ENCODE measurements at places on chromosomes 11 and 22. TPM values are rescaled to one million over a fixed set of nuclear protein-coding genes. Genes with fewer than 3 reads are reported as not detected.

GRCh38 chr22:36339171-36340065 is 48.3 kb downstream of the MYH9 start:
- peaks cover 5% of the 10 kb centered on the region for H3K4me1 ChIP-seq
- DNase-seq = no peak
- H3K27me3 ChIP-seq = no peaks in the 10 kb centered on the region
- no peak overlapping the region for H3K27ac ChIP-seq
- no peak overlapping the region for H3K4me3 ChIP-seq

DNA sequence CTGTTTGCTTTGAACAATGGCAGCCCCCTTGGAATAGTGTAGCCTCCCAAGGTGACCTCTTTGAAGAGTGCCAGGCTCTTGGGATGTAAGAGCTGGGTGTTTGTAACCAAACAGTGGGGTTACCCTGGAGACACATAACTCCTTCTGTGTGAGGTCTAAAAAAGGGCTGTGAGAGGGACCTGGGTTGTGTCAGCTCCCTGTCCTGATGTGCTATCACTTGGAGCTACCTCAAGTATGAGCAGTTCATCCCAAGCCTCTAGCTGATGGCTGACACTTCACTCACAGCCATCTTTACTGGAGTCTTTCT is 40.2 kb downstream of the TSPAN18 start:
- peaks cover 16% of the 10 kb centered on the region for H3K36me3 ChIP-seq
- H3K27me3 ChIP-seq = no peaks in the 10 kb centered on the region
- H3K4me3 ChIP-seq = no peak overlapping the region
- H3K4me1 ChIP-seq = peaks cover 29% of the 10 kb centered on the region

The MS4A12 gene
- not detected for polyA plus RNA-seq

DNA sequence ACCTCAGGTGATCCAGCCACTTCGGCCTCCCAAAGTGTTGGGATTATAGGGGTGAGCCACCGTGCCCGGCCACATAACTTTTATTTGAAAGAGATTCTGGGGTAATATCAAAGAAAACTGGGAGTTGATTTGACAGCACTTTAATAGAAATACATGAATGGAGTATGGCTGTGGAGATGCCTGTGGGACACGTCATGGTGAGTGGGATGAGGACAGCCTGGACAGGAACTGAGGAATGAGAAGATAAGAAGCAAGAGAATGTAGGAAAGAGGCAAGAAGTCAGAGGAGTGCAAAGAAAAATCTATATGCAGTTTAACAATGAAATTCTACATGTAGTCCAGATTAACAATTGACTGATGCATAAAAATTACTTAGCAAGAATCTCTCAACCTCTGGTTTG is 31.0 kb downstream of the SLC22A6 start:
- peaks cover 6% of the 10 kb centered on the region for H3K4me1 ChIP-seq
- H3K4me3 ChIP-seq = no peak overlapping the region
- H3K27ac ChIP-seq = no peak overlapping the region
- no peaks in the 10 kb centered on the region for H3K36me3 ChIP-seq
- no peaks in the 10 kb centered on the region for H3K27me3 ChIP-seq

DNA sequence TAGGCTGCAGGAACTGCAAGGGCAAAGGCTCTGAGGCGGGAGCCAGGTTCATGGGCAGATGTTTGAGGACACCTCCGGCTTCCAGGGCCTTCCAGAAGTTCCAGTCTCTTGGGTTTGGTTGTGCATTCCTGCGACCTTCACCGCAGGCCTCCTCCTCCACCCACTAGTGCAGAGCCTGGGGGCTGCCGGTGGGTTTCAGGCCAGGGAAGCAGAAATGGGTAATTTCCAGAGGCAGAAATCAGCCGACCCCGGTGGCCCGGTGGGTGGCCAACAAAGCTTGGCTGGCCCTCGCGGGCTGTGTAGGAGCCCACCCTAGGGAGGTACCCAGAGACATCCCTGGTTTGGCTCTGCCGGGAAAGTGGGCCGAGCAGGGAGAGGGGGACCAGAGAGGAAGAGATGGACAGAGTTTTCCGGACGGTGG is 417 bp upstream of the PHETA2 start:
- peaks cover 44% of the 10 kb centered on the region for H3K4me1 ChIP-seq
- no peak overlapping the region for H3K27ac ChIP-seq
- no peak for DNase-seq

DNA sequence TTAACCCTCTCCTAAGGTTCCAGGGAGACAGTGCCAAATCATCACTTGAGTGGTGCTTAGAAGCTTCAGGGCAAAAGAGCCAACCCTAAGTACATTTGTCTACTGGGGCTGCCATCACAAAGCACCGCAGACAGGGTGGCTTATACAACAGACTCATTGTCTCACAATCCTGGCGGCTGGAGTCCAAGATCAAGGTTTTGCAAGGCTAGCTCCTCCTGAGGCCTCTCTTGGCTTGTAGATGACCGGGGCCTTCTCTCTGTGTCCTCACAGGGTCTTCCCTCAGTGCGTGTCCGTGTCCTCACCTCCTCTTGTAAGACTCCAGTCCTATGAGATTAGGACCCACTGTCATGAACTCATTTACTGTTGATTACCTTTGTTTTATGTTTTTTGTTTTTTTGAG is 34.1 kb upstream of the CD81 start:
- no peaks in the 10 kb centered on the region for H3K4me1 ChIP-seq
- no peak for DNase-seq
- H3K27ac ChIP-seq = no peak overlapping the region
- no peaks in the 10 kb centered on the region for H3K27me3 ChIP-seq
- no peak overlapping the region for H3K4me3 ChIP-seq

- peak overlapping the region; percentile 18 for H3K27ac ChIP-seq
- H3K4me3 ChIP-seq = peak overlapping the region; percentile 50
- H3K27me3 ChIP-seq = no peaks in the 10 kb centered on the region
- peaks cover 27% of the 10 kb centered on the region for H3K4me1 ChIP-seq
- H3K36me3 ChIP-seq = peaks cover 2% of the 10 kb centered on the region
These were observed 550 bp downstream of the FBLN1 start for GRCh38 chr22:45503050-45503815.

- H3K4me3 ChIP-seq = no peak overlapping the region
- H3K27me3 ChIP-seq = no peaks in the 10 kb centered on the region
- no peak for DNase-seq
- peaks cover 1% of the 10 kb centered on the region for H3K36me3 ChIP-seq
- H3K4me1 ChIP-seq = peaks cover 14% of the 10 kb centered on the region
- no peak overlapping the region for H3K27ac ChIP-seq
These were observed 30.6 kb downstream of the TUB start for GRCh38 chr11:8111636-8112035.

DNA sequence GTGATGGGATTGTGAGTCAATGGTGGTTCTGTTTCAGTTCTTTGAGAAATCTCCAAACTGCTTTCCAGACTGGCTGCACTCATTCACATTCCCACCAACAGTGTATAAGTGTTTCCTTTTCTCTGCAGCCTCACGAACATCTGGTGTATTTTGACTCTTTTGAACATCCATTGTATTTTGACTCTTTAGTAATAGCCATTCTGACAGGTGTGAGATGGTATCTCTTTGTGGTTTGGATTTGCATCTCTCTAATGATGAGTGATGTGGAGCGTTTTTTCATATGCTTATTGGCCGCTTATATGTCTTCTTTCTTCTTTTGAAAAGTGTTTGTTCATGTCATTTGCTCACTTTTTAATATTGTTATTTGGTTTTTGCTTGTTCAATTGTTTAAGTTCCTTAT is 19.4 kb downstream of the NELL1 start:
- no peak overlapping the region for H3K27ac ChIP-seq
- no peak for DNase-seq
- no peak overlapping the region for H3K4me3 ChIP-seq
- H3K36me3 ChIP-seq = no peaks in the 10 kb centered on the region

The CARD16 gene
- 25.6 TPM for polyA plus RNA-seq

The BIK gene
- polyA plus RNA-seq = 2.1 TPM

The CRYAB gene
- 31.9 TPM for polyA plus RNA-seq

The ART1 gene
- polyA plus RNA-seq = not detected

- no peak overlapping the region for H3K4me3 ChIP-seq
- no peak for DNase-seq
- peaks cover 5% of the 10 kb centered on the region for H3K27me3 ChIP-seq
These were observed 669.1 kb downstream of the NTM start for GRCh38 chr11:132039521-132039920.

DNA sequence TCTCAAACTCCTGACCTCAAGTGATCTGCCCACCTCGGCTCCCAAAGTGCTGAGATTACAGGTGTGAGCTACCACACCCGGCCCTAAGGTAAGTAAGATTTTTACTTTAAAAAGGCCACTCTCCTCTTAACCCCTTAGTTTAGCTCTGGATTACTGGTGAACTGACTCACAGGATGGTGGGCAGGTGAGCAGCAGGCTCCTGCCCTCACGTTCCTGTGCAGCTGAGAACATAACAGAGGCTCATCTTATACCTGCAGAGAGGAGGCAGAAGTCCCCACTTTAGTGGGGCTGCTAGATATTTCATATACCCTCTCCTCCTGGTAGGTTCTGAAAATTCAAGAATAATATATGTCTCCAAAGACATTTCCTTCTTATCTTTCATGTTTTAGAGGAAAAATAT is 17.1 kb upstream of the SERPIND1 start:
- H3K4me3 ChIP-seq = no peak overlapping the region
- H3K27me3 ChIP-seq = no peaks in the 10 kb centered on the region
- DNase-seq = no peak

The CCDC157 gene
- 3.1 TPM for polyA plus RNA-seq

The INSC gene
- polyA plus RNA-seq = 7.2 TPM

- H3K4me1 ChIP-seq = no peaks in the 10 kb centered on the region
- no peak for DNase-seq
- no peak overlapping the region for H3K4me3 ChIP-seq
- peaks cover 3% of the 10 kb centered on the region for H3K27me3 ChIP-seq
These were observed 21.2 kb upstream of the ISX start for GRCh38 chr22:35044607-35045390.

DNA sequence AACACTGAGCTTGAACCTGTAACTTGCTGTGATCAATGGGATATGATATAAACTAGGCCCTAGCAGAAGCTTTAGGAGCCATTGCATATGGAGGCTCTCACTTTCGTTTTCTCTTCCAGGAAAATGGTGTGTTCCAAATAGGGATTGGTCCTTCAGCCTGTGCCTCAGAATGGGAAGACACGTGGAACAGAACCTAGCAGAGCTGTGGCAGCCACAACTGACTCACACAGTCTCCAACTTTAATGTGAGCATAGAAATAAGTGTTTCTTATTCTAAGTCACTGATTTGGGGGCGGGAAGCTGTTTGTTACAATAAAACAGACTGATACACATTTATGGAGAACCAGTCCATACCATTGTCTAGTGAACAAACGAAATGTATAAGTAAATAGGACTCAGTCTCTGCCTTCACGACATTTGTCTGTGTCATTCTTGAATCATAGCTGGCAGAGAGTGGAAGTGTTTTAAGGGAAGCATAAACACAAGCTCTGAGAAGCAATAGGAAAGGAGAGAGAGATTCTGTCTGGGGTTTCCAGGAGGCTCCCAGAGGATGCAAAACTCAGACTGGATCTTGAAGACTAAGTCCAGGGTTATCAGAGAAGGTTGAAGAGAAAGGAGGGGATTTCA is 97.3 kb downstream of the GALNT18 start:
- no peak overlapping the region for H3K27ac ChIP-seq
- DNase-seq = no peak
- H3K27me3 ChIP-seq = no peaks in the 10 kb centered on the region
- no peaks in the 10 kb centered on the region for H3K36me3 ChIP-seq
- H3K4me3 ChIP-seq = no peak overlapping the region
- H3K4me1 ChIP-seq = no peaks in the 10 kb centered on the region

GRCh38 chr22:47782328-47783075 is 1020.1 kb downstream of the TBC1D22A start:
- H3K27me3 ChIP-seq = no peaks in the 10 kb centered on the region
- H3K36me3 ChIP-seq = no peaks in the 10 kb centered on the region
- H3K4me3 ChIP-seq = no peak overlapping the region
- H3K27ac ChIP-seq = no peak overlapping the region
- no peak for DNase-seq

The SLC22A12 gene
- 0.03 TPM for polyA plus RNA-seq

The PRR5L gene
- polyA plus RNA-seq = 37.8 TPM

GRCh38 chr22:29171721-29172120 is 34.0 kb upstream of the EMID1 start:
- no peak for DNase-seq
- no peak overlapping the region for H3K4me3 ChIP-seq
- H3K27ac ChIP-seq = no peak overlapping the region
- H3K36me3 ChIP-seq = no peaks in the 10 kb centered on the region
- no peaks in the 10 kb centered on the region for H3K27me3 ChIP-seq
- H3K4me1 ChIP-seq = no peaks in the 10 kb centered on the region

DNA sequence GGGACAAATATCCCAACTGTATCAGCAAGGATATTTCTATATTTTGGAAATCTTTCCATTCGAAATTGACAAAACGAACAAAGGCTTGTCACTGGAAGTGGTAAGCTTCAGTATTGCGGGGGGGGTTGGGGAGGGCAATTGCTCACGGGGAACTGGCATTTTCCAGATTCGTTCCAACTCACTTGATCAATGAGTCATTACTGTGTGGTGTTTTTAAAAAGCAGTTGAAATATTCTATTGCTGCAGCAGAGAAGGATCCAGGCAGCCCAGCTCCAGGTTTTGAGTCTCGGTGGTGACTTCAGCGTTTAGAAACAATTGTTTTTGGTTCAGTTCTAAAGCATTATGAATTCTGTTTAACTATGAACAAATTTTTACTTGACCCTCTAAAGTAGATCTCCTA is 33.8 kb upstream of the FBLN1 start:
- no peaks in the 10 kb centered on the region for H3K27me3 ChIP-seq
- no peaks in the 10 kb centered on the region for H3K36me3 ChIP-seq
- H3K27ac ChIP-seq = no peak overlapping the region
- no peak overlapping the region for H3K4me3 ChIP-seq
- H3K4me1 ChIP-seq = no peaks in the 10 kb centered on the region

- H3K4me3 ChIP-seq = no peak overlapping the region
- no peaks in the 10 kb centered on the region for H3K27me3 ChIP-seq
- no peak for DNase-seq
- H3K27ac ChIP-seq = no peak overlapping the region
These were observed 92.0 kb downstream of the MYEOV start for GRCh38 chr11:69385832-69386427.

DNA sequence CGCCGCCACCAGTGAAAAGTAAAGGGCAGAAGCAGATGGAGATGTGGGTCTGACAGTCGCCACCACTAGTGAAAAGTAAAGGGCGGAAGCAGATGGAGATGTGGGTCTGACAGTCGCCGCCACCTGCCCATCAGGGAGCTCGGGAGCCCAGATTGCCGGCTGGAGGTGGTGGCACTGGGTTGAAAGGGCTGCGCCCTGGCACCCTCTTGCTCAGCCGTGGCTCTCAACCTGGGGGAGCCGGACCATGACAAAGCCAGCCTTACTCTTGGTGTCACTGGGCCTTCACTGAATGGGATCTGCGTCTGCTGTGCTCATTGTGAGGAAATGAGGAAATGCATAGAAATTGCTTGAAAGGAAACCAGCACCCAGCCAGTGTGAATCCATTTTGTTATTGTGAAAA is 36.3 kb downstream of the AP2A2 start:
- H3K36me3 ChIP-seq = peaks cover 42% of the 10 kb centered on the region
- no peak for DNase-seq
- H3K27ac ChIP-seq = no peak overlapping the region
- no peaks in the 10 kb centered on the region for H3K27me3 ChIP-seq

All from large intestine (tissue), 12 donors.